Fibroblast of skin of right quadriceps (primary cell): ENCODE measurements at places on chromosomes 4 and X.
A peak's percentile ranks its signal among the peaks of the same experiment; 100 is the strongest.

GRCh38 chrX:124260845-124261244 lies 71.6 kb upstream of the TEX13D start:
- no peak for DNase-seq

DNA sequence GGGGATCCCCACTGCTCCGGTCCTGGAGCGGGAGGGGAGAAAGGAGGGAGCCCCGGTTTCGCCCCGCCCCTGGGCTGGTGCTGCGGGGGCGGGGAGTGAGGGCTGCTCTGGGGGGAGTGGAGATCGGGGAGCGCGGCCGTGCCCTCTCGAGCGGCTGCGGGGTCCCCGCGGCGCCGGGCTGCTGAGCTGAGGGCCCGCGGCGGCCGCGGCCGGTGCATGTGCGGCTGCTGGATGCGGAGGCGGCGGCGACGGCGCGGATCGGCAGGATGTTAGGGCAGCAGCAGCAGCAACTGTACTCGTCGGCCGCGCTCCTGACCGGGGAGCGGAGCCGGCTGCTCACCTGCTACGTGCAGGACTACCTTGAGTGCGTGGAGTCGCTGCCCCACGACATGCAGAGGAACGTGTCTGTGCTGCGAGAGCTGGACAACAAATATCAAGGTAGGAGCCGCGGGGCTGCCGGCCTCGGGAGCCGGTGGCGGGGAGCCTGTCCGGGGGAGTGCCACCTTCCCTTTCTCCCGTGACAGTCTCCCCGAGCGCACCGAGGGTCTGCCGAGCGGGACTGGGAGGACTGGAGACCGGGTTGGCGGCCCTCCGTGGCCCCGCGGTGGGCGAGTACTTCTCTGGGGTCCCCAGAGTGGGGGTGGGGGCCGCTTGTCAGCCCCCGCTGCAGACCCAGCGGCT lies at the start of gene ING2:
Gene ING2 (plus strand): TSS at position 129 of the 681 bp plus-strand sequence. CDS start 138 bp downstream, at position 267.
- no peak for DNase-seq

DNA sequence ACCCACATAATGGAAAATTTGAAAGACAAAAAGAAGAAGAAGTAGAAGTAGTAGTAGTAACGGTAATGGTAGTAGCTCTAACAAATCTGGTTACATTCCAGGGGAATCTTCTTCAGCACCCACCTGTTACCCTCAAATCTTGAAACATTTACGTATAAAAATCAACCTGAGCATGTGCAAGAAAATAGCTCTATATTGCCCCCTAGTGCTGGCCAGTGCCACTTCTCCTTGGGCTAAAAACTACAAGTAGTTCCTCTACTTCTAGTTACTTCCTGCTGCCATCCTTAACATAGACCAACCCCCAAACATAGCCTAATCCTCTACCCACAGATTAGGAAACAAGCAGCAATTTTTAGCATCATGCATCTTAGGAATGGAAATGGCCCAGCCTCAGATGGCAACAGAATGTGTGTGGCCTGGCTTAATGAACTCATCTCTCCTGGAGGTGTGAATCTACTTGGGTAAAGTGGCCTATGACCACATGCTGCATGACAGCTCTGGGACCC lies 3.1 kb downstream of the PDGFC start:
- DNase-seq, result peak; percentile 84

DNA sequence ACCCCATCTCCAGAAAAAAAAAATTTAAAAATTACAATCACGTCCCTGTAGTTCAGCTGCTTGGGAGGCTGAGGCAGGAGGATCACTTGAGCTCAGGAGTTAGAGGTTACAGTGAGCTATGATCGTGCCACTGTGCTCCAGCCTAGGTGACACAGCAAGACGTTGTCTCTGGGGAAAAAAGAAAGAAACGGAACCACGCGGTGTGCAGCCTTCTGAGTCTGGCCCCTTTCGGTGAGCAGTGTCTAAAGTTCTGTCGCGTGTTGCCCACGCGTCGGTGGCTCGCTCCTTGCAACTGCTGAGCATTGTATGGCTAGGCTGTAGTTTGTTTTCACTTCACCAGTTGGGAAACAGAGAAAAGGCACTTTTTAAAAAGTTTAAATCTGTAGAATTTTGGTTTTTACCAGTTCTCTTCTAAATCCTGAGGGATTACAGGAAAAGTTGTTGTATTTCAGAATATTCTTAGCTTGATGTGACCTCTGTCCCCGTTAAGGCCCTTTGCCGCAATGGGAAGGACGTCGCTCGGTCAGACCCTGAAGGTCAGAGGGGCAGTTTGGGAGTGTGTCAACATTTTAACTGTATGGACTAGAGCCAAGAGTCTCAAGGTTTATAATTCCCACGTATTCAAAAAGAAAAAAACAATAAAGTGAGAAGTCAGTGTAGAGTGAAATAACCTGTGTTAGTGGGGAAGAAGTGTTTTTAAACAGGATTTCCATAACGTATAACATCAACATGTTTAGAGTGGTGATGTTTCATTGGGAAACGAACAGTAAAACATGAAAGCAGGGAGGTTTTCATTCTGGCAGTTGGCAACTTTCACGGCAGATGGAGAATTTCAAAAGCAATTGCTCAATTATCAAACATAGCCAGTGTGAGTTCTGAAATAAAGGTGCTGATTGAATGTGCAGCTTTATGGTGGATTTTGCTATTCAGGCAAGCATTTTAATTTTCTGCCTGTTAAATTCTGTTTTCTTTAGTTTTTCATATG lies 45.8 kb upstream of the MSANTD1 start:
- no peak for DNase-seq

- DNase-seq, result no peak
Observed at GRCh38 chrX:110089656-110090403, 86.9 kb downstream of the TMEM164 start.

DNA sequence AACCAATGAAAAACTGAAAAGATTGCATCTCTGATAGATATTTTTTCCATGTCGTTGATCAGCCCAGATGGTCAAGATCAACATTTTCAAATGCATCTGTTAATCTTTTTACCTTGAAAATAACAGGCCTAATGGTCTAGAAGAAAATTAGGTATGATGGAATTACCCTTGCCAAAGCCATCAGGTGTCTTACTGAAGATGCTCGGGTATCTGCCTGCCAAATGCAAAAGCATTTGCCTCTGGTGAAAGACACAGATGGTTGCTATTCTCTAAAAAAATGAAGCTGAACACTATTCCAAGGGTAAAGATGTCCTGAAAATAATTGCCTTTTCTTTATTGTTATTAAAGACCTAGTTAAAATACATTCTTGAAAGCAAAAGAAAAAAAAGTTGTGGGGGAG lies 126.0 kb downstream of the FNIP2 start:
- DNase-seq, result no peak

- no peak for DNase-seq
Observed at GRCh38 chrX:10759141-10759799, 138.9 kb upstream of the MID1 start.

DNA sequence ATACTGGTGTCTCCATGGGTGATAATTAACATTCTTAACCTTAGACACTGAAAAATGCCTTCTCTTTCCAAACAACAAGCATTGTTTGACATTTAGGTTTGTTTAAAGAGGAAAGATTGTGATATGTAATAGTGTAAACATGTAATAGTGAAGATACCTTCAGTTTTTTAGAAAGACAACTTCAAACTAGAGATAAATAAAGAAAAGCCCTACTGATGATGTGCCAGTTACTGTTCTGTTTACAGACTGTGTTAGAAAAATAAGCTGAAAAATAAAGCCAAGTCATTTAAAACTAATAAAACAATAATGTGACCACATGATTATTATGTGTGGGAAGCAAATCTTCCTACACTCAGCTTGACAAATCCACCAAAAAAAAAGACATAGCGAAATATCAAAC lies 2035.3 kb upstream of the TENM3 start:
- no peak for DNase-seq

GRCh38 chr4:138686106-138686835 lies 329.3 kb upstream of the NOCT start:
- no peak for DNase-seq

- no peak for DNase-seq
Observed at GRCh38 chr4:145248971-145249370, 68.6 kb upstream of the OTUD4 start.

- no peak for DNase-seq
Observed at GRCh38 chrX:133646719-133647116, 231.4 kb upstream of the GPC4 start.

DNA sequence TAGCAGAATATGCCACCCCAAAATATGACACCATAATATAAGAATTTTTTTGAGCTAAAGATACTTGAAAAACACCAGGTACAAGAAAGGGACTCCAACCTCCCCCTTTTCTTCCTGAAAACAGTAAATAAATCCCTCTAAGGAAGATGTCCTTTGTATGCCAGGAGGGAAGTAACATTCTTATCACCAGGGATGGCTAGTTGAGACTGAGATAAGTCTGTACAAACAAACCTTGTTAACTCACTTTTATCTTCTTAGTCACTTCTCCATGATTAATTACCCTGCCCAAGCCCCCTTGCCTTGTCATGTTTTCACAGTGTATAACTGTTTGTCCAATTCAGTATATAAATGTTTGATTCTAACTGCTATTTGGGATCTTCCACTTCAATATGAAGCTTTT lies 888.0 kb downstream of the PCDH18 start:
- DNase-seq, result no peak

DNA sequence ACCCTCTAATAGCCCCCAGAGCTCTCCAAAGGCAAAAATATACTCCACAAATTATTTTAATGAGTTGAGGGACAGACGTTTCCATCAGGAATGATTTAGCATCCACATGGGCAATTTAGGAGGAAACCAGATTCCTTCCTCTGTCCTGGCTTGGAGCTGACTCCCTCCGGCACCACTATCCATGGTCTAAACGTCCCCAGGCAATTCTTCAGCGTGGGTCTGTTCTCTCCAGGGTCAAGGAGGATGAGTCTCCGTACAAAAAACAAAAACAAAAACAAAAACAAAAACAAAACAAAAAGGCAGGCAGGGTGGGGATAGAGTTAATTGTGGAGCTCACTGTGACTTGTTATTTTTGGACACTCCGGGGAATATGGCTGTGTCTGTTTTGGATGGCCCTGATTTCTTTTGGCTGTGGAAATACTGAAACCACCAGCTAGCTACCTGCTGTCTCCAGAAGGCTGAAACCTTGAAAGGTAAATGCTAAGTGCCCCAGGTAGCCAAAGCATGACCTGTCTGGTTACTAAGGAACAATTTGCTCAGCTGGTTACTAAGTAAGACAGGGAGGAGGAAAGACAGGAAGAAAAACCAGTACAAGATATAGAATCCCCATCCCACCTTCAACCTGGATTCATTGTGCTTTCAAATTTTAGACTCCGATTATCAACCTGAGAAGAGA lies 419.1 kb upstream of the LCORL start:
- DNase-seq, result no peak

DNA sequence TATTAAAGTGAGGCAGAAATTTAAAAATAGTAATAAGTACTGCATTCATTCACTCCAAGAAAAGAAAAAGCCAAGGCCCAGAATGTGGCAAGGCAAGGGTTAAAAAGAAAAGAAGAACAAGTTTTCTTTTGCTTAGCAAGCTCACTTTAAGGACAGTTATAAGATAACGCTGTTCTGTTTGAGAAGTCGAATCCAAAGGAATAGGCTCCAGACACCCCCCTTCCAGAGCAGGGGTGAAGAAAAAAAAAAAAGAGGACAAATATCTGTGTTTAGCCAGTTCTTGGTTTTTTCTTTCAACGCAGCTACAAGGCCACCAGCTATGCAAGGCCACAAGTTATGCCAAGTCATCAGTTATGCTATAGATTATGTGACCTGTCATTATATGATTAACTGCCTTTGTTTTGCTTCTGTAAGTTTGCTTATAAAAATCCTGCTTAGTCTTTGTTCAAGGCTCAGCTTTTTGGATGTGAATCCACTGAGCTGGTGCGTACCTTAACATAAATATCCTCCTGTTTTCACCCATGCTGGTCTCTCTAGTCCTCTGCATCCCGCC lies 1.4 kb downstream of the GRK4 start:
- no peak for DNase-seq

GRCh38 chr4:70613306-70614183 lies 15.0 kb upstream of the ENAM start:
- no peak for DNase-seq

GRCh38 chr4:2222838-2223237 lies 19.1 kb downstream of the HAUS3 start:
- no peak for DNase-seq

DNA sequence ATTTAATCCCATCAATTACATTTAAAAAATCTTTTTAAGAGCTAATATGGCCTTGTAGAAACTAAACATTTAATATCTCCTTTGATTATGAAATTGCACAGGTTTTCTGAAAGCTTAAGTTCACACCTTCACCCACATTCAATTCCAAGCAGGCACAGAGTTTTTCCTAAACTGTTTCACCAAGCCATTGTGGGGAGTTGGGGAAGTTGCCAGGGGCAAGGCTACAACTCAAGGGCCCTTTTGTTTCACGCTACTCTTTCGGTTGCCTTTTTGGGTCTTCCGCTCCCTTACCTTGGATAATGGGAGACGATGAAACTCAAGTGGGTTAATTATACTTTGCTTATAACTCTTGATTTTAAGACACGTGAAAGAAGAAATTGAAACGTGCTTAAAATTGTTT lies 33.3 kb downstream of the APBB2 start:
- no peak for DNase-seq

- peak; percentile 44 for DNase-seq
Observed at GRCh38 chr4:19831644-19832285, 419.9 kb upstream of the SLIT2 start.

GRCh38 chrX:120517936-120518335 lies 42.8 kb downstream of the CUL4B start:
- DNase-seq, result peak; percentile 65

DNA sequence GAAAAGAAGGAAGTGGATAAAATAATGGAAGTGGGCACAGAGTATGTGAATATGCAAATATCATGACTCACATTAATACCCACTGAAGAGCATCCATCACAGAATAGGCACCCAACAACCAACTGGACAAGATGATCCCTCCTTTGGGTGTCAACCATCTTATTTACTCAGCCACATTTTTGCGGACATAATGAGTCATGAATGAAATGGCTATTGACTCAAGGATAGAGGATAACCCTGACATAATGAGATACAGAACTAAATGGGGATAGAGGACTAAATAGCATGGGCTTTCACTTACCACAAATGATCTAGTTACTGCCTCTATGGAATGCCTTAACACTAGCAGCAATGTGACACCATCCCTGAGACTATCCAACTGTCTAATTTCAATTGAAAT lies 224.7 kb downstream of the ANTXR2 start:
- no peak for DNase-seq

GRCh38 chrX:151695583-151696340 lies 504 bp downstream of the PRRG3 start:
- no peak for DNase-seq
